Activated naive CD8-positive, alpha-beta T cell treated with anti-CD3 and anti-CD28 coated beads, Interleukin-2, amount 10 ng/mL, durations not matched to agents 7 days and 5 days (primary cell): ENCODE measurements at places on chromosomes 12 and 14.

DNA sequence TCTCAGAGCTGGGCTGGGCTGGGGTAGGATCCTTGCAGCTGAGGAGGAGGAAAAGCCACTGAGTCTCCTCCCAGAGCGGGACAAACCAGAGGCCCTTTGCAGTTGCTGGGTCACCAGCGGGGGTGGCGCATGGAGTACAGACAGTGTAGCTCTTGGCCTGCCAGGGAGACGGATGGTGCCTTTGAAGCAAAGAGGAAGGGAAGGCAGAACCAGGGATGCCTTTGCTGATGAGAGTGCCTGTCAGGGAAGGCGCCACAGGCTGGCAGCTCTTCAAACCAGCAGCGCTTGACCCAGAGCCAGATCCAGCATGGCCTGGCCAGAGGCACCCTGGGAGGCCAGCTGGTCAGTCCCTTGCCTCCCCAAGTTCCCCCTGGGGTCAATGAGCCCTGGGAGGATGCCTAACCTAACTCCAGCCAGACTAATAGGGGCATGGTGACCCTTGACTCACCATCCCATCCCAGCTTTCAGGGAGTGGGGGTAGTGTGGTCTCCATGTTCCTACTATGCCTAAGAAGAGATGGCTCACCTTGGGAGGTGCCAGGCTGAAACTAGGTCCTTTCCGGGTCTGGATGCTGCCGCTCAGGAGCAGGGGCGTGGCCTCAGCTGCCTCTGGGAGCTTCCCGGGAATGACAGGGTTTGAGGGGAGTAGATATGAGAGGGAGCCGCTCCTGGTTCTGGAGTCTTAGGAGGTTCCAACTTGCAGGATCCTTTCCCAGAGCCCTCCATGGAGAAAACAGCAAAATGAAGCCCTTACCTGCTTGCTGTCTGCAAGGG, 19.8 kb downstream of the VASH1 start:
- no peak for DNase-seq
- no peaks in the 10 kb centered on the region for H3K27me3 ChIP-seq
- peaks cover 39% of the 10 kb centered on the region for H3K4me1 ChIP-seq
- H3K27ac ChIP-seq, result peak overlapping the region; percentile 80
- H3K36me3 ChIP-seq, result no peaks in the 10 kb centered on the region
- no peak overlapping the region for H3K4me3 ChIP-seq

DNA sequence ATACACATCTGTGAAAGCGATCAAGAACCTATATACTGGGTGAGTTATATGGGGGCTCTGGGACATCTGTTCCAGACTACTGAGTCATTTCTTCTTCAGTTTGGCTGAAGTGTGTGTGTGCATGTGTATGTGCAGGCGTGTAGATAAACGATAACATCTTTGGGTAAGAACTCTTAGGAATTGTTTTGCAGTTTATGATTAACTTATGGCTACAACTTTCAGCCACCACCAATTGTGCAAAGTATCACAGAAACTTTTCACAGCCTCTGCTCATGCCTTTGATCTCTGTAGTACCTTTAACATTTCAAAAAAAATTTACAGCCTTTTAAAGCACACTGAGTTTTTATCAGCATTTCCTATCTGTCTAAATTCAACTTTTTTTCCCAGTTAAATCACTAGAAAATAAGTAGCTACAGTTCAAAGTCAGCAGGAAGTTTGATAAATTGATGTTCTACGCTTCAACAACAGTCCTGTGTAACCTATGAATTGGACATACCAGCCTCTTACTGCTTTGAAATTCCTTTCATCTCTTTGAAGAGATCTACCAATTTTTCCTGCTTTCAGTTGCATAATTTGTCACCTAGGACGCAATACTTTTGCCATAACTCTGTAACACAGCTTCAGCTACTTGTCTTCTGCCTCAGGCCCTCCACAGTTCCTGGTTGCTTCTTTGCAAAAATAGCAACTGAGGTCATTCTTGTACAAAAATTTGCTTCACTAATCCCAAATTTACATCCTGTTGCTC, 43.0 kb downstream of the PPM1H start:
- H3K27me3 ChIP-seq, result peaks cover 5% of the 10 kb centered on the region
- no peaks in the 10 kb centered on the region for H3K36me3 ChIP-seq
- no peak overlapping the region for H3K27ac ChIP-seq
- H3K4me3 ChIP-seq, result no peak overlapping the region
- H3K4me1 ChIP-seq, result no peaks in the 10 kb centered on the region

- no peak overlapping the region for H3K27ac ChIP-seq
- no peaks in the 10 kb centered on the region for H3K36me3 ChIP-seq
- peaks cover 8% of the 10 kb centered on the region for H3K4me1 ChIP-seq
- H3K4me3 ChIP-seq, result no peak overlapping the region
- no peak for DNase-seq
- peaks cover 5% of the 10 kb centered on the region for H3K27me3 ChIP-seq
Observed at GRCh38 chr14:96130854-96131253, 73.8 kb upstream of the BDKRB2 start.

GRCh38 chr12:82619644-82620043, 67.1 kb upstream of the TMTC2 start:
- H3K36me3 ChIP-seq, result no peaks in the 10 kb centered on the region
- no peak overlapping the region for H3K27ac ChIP-seq
- peaks cover 3% of the 10 kb centered on the region for H3K27me3 ChIP-seq
- no peak for DNase-seq
- H3K4me3 ChIP-seq, result no peak overlapping the region

DNA sequence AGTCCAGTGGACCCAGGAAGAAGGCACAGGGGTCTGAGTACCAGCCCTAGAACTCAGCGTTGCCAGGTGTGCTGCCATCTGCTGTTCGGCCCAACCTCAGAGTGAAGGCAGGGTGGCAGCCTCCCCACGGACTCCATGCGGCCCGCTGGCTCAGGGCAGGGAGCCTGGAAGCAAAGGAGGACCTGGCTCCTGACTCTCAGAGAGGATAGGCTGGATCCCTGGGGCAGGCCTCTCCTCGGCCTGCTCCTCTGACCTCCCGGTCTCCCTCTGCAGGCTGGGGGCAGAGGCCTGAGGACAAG, 10.1 kb downstream of the MCRS1 start:
- no peak overlapping the region for H3K27ac ChIP-seq
- peaks cover 23% of the 10 kb centered on the region for H3K36me3 ChIP-seq
- no peaks in the 10 kb centered on the region for H3K27me3 ChIP-seq
- no peak overlapping the region for H3K4me3 ChIP-seq

- no peaks in the 10 kb centered on the region for H3K27me3 ChIP-seq
- no peak overlapping the region for H3K27ac ChIP-seq
- no peak overlapping the region for H3K4me3 ChIP-seq
Observed at GRCh38 chr12:111580119-111580425, 19.0 kb downstream of the ATXN2 start.

DNA sequence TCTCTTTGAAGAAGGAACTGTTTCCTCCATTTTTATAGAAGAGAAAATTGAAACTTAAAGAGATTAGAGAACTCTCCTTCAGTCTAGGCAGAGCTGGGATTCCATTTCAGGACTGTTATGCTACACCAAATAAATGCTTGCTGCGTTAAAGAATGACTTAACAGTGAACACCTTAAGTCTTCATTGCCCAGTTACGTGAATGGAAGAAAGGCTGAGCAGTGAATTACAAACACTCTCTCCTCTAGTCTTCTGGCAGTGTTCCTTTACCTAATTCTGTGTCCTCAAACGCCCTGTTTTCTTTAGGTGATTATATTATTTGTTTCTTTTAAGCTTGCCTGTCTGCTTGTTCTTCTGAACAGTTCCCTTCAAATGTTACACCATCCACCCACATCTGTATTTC, 59.7 kb downstream of the RCOR1 start:
- no peak overlapping the region for H3K4me3 ChIP-seq
- peaks cover 6% of the 10 kb centered on the region for H3K4me1 ChIP-seq
- H3K36me3 ChIP-seq, result peaks cover 8% of the 10 kb centered on the region
- no peak overlapping the region for H3K27ac ChIP-seq
- DNase-seq, result no peak
- H3K27me3 ChIP-seq, result no peaks in the 10 kb centered on the region

DNA sequence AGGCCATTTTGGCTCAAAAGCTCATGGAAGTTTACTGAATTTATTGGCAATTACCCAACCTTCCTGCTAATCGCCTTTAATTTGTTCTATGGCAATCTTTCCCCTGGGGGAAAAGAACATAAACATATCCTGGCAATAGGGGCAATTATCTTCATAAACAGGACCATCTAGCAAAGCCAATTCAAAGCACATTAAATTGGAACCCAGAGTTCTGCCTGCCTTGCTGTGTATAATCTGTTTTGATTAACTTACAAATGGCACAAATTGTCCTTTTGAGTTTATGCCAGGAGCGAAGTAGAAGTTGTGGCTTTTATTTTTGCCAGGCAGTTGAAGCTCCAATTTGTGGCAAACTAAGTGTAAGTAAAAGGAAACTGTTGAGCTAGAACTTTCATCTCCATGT, 68.6 kb downstream of the C12orf50 start:
- H3K27me3 ChIP-seq, result peaks cover 3% of the 10 kb centered on the region
- no peak for DNase-seq
- H3K4me3 ChIP-seq, result no peak overlapping the region

GRCh38 chr12:23752245-23752644, 197.2 kb downstream of the SOX5 start:
- no peak overlapping the region for H3K27ac ChIP-seq
- no peaks in the 10 kb centered on the region for H3K36me3 ChIP-seq
- no peaks in the 10 kb centered on the region for H3K27me3 ChIP-seq
- H3K4me1 ChIP-seq, result no peaks in the 10 kb centered on the region
- no peak overlapping the region for H3K4me3 ChIP-seq

- no peak overlapping the region for H3K27ac ChIP-seq
- no peak overlapping the region for H3K4me3 ChIP-seq
- H3K4me1 ChIP-seq, result peaks cover 1% of the 10 kb centered on the region
- no peaks in the 10 kb centered on the region for H3K36me3 ChIP-seq
- peaks cover 55% of the 10 kb centered on the region for H3K27me3 ChIP-seq
Observed at GRCh38 chr12:108126990-108127501, 2.0 kb upstream of the WSCD2 start.

GRCh38 chr12:124170760-124171159, 124.1 kb upstream of the RFLNA start:
- H3K27ac ChIP-seq, result no peak overlapping the region
- H3K4me3 ChIP-seq, result no peak overlapping the region
- H3K4me1 ChIP-seq, result no peaks in the 10 kb centered on the region
- H3K27me3 ChIP-seq, result peaks cover 2% of the 10 kb centered on the region
- DNase-seq, result no peak

- H3K27ac ChIP-seq, result no peak overlapping the region
- H3K36me3 ChIP-seq, result no peaks in the 10 kb centered on the region
- no peaks in the 10 kb centered on the region for H3K4me1 ChIP-seq
- H3K27me3 ChIP-seq, result no peaks in the 10 kb centered on the region
Observed at GRCh38 chr12:82593901-82594396, 92.8 kb upstream of the TMTC2 start.

GRCh38 chr14:72590577-72590976, 303.3 kb downstream of the DPF3 start:
- peaks cover 40% of the 10 kb centered on the region for H3K36me3 ChIP-seq
- H3K4me3 ChIP-seq, result peak overlapping the region; percentile 71

GRCh38 chr12:18629916-18630315, 107.9 kb downstream of the PLCZ1 start:
- H3K27ac ChIP-seq, result no peak overlapping the region
- no peaks in the 10 kb centered on the region for H3K27me3 ChIP-seq
- no peaks in the 10 kb centered on the region for H3K4me1 ChIP-seq
- no peaks in the 10 kb centered on the region for H3K36me3 ChIP-seq
- H3K4me3 ChIP-seq, result no peak overlapping the region

- peak overlapping the region; percentile 72 for H3K4me3 ChIP-seq
- no peaks in the 10 kb centered on the region for H3K27me3 ChIP-seq
- H3K36me3 ChIP-seq, result peaks cover 24% of the 10 kb centered on the region
- H3K4me1 ChIP-seq, result peaks cover 53% of the 10 kb centered on the region
- DNase-seq, result no peak
- H3K27ac ChIP-seq, result peak overlapping the region; percentile 92
Observed at GRCh38 chr14:72519543-72519942, 374.4 kb downstream of the DPF3 start.

DNA sequence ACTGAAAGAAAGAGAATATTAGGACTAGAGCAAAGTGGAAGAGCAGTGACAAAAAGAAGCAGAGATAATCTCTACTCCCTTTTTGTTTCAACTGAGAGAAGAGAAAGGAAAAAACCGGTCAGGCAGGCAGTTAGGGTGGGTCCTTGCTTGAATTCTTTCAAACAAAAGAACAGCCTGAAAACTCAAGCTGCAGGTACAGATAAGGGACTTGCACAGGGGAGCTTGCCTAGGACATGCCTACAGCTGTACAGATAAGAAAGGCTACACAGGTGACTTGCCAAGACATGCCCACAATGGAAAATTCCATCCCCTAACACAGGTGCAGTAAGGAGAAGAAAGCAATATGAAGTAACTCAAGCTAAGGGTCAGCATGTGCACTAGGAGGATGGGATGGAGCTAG, 532.2 kb upstream of the MIS18BP1 start:
- no peaks in the 10 kb centered on the region for H3K36me3 ChIP-seq
- no peaks in the 10 kb centered on the region for H3K4me1 ChIP-seq
- H3K27ac ChIP-seq, result no peak overlapping the region
- no peak for DNase-seq
- no peak overlapping the region for H3K4me3 ChIP-seq
- H3K27me3 ChIP-seq, result no peaks in the 10 kb centered on the region

DNA sequence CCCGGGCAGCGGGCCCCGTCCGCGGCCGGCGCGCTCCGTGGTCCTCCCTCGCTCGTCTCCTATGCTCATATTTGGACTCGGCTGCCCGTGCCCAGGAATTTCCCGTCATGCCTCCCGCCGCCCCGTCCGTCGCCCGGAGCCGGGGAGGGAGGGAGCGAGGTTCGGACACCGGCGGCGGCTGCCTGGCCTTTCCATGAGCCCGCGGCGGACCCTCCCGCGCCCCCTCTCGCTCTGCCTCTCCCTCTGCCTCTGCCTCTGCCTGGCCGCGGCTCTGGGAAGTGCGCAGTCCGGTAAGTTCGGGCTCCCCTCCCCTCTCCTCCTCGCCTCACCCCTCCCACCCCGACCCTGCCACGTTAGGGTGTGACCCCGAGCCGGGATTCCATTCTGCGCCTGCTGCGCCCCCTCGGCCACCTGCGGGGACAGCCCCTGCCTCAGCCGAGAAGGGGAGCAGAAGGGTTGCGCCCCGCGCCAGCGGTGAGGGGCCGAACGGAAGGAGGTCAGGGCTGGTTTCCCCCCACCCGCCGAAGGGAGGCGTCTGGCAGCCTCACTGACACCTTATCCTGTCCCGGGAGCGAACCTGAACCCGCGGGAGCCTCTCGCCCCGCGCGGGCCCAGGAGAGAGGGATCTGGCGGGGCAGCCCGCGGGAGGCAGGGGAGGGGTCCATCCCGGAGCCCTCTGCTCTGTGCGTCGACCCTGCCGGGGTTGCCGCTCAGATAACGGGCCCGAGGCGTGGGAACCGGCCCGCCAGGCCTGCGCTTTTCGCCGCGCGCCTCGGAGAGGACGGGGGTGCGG, at the start of gene MSRB3:
Gene MSRB3 (plus strand): TSS at position 108 of the 793 bp plus-strand sequence. CDS start 29,897 bp downstream, outside the sequence.
- H3K36me3 ChIP-seq, result no peaks in the 10 kb centered on the region
- peak within 1 kb of the TSS; percentile 69 for H3K4me3 ChIP-seq
- H3K27me3 ChIP-seq, result peaks cover 66% of the 10 kb centered on the region
- peaks cover 1% of the 10 kb centered on the region for H3K4me1 ChIP-seq

- no peak overlapping the region for H3K4me3 ChIP-seq
- H3K27ac ChIP-seq, result no peak overlapping the region
- no peak for DNase-seq
Observed at GRCh38 chr14:34277191-34277590, 184.8 kb downstream of the SPTSSA start.
